A172 (cell line): ENCODE measurements at places on chromosomes 1 and 21. TPM values are rescaled to one million over a fixed set of nuclear protein-coding genes. Genes with fewer than 3 reads are reported as not detected.

Gene ALG14
- 3.3 and 4.8 TPM in 2 replicates for total RNA-seq

Gene LCE1C
- not detected in 2 replicates for total RNA-seq

Gene CLDN19
- not detected in 2 replicates for total RNA-seq

Gene ANGPTL3
- total RNA-seq = not detected in 2 replicates

Gene SHISA4
- 49.5 and 53.5 TPM in 2 replicates for total RNA-seq

Gene PODN
- not detected in 2 replicates for total RNA-seq

DNA sequence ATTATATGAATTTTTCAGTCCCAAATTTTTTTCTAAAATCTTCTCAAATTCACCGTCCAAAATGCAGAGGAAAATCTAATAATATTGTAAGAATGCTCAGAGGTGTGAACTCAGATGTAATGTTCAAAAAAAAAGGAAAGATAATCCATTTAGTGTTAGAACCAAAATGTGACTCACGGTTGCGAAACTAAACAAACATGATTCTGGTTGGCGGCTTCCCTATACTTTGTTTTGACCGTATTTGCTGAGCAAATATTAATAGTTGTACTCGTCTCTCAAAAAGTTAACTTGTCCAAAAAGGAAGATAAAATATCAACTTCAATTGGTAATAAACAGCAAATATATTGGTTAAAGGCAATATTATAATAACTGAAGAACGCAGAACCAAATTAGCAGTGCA is 34.4 kb downstream of the ZSWIM5 start:
- no peak for DNase-seq

DNA sequence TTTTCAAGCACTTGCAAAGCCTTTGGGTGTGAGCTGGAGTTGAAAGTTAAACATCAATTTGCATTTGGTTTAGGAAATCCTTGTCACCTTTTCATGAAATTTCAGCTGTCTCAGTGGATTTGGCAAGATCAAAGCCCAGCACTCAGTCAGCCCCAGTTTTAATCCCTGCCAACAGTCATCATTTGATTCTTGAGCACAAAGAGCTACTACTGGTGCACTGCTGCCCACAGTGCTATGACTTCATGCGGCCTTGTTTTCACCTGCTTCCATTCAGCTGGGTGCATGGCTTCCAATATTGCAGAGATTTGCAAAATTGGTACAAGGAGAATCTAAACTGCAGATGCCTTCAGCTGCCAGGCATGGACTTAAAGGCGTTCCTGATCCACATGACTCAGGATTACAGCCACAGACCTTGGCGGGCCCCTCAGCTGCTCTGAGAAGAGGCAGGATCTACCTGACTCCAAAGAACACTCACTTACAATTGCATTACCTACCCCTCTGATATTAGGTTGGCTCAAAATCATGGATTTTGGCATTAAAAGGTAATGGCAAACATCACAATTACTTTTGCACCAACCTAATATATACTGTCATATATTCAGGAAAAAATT is 259.1 kb downstream of the DSCAM start:
- DNase-seq = no peak

DNA sequence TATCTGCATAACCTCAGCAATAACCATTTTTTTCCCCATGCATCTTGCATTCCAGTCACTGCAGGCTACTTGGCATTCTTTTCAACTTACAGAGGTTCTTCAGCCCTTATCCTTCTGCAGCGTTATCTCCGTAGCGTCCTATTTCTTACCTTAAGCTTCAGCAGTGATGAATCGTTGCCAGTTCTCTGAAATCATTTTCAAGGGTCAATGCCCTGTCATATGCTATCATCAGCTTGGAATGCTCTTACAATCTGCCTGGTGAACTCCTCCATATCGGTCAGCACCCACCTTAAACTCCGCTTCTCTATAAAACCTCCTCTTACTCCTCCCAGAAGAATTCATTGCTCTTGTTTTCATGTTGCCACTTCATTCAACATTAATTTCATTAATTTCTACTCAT is 105.1 kb upstream of the DPH5 start:
- peak; percentile 82 for DNase-seq

- no peak for DNase-seq
These were observed 81.3 kb upstream of the DUSP10 start for GRCh38 chr1:221823149-221823548.

DNA sequence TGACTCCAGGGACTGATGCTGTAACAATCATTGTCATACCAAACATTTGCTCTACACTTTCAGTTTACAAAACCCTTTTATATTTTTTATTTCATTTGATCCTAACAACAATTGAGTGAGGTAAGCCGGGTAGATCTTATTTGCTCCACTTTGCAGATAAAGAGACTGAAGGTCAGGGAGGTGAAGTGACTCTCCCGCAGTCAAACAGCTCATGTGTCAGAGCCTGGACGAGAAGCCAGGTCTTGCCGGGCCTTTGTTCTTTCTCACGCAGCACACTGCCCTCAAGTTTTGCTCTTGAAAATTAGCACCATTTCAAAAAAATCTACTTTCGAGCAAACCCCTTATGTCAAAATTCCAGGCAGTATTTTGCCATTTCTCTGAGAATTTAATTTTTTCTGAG is 65.2 kb downstream of the CD247 start:
- no peak for DNase-seq

DNA sequence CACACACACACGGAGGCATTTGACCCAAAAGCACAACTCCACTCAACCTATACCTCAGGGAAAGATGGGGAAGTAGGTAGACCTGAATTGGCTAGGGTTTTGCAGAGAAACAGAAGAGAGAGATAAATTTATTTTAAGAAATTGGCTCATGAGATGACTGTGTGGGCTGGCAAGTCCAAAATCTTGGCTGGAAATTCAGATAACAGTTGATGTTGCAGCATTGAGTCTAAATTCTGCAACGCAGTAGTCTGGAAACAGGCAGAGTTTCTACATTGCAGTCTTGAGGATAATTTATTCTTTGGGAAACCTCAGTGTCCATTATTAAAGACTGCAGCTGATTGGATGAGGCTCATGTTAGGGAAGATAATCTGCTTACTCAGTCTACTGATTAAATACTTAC is 4.3 kb upstream of the LCE2B start:
- no peak for DNase-seq

- no peak for DNase-seq
These were observed 593.1 kb upstream of the CAMK1G start for GRCh38 chr1:208990456-208990855.

- DNase-seq = no peak
These were observed 12.9 kb upstream of the NES start for GRCh38 chr1:156689953-156690674.

- DNase-seq = no peak
These were observed 10.6 kb downstream of the G0S2 start for GRCh38 chr1:209685821-209686220.

DNA sequence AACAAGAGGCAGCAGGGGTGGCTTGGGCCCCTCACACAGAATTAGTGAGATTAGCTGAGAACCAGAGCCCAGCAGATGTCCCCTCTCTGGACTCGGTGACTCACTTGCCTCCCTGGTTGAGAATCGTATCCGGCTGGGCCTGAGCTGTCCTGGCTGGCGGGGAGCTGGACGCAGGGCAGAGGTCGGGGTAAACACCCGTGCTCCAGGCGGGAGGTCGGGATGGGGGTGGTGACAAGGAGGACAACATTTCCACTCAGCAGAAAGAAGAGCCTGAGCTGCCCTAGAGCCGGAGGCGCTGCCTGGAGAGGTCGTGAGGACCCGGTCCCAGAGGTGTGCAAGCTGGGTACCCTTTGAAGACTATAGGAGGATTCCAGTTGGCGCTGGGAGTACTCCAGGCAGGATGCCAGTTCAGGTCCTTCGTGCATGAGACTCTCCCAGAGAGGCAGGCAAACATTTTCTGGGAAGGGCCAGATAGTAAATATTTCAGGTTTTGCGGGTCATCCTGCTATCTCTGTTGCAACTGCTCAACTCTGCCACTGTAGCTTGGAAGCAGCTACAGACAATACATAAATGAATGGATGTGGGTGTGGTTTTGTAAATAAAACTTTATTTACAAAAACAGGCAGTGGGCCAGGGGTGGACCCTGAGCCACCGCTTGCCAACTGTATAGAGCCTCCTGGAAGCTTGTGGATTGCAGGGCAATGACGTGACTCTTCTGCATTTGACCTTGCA is 116.8 kb upstream of the WNT4 start:
- DNase-seq = no peak

DNA sequence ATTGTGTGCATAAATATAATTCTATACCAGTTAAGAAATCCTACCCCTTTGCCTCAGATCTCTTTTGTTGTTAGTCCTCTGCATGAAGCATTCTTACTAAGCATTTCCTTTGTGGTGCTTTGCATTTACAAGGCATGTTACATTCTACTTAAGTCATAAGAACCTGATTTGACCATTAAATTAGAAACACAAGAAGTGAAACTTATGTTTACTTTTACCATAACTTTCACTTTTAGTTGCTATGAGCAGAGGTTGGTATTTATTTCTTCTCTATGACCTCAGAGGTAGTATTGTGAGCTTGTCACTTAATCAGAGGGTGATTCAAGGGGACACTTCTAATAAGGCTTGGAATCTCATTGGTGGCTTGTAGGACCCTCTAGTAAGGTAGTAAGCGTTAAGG is 9.0 kb downstream of the FAM20B start:
- peak; percentile 22 for DNase-seq
